ENCODE measurements at places on chromosomes 2 and 18.

GRCh38 chr2:113237604-113238160, 41.0 kb downstream of the PAX8 start:
- no peak overlapping the region for H3K27ac ChIP-seq
- no peaks in the 10 kb centered on the region for H3K36me3 ChIP-seq
- no peak overlapping the region for H3K4me3 ChIP-seq
- peaks cover 15% of the 10 kb centered on the region for H3K4me1 ChIP-seq
- DNase-seq = peak; percentile 35

DNA sequence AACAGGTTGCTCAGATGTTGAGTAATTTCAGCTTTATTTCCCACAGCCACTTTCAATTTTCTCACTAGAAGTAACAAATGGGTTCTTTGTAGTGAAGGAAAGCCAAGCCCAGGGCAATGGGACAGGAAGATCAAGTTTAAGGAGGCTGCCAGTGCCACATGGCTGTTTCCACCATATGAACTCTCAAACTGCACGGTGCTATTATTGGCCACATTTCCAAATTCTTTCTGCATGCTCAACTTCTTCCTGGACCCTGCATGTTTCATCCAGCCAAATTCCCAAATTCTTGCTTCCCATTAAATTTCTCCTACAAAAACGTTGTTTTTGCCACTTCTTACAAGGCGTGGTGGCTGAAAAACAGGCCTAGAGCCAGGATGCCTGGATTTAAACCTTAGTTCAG, 193.3 kb upstream of the SPHKAP start:
- no peaks in the 10 kb centered on the region for H3K36me3 ChIP-seq
- H3K27me3 ChIP-seq = no peaks in the 10 kb centered on the region
- no peaks in the 10 kb centered on the region for H3K4me1 ChIP-seq
- no peak overlapping the region for H3K27ac ChIP-seq
- no peak for DNase-seq

DNA sequence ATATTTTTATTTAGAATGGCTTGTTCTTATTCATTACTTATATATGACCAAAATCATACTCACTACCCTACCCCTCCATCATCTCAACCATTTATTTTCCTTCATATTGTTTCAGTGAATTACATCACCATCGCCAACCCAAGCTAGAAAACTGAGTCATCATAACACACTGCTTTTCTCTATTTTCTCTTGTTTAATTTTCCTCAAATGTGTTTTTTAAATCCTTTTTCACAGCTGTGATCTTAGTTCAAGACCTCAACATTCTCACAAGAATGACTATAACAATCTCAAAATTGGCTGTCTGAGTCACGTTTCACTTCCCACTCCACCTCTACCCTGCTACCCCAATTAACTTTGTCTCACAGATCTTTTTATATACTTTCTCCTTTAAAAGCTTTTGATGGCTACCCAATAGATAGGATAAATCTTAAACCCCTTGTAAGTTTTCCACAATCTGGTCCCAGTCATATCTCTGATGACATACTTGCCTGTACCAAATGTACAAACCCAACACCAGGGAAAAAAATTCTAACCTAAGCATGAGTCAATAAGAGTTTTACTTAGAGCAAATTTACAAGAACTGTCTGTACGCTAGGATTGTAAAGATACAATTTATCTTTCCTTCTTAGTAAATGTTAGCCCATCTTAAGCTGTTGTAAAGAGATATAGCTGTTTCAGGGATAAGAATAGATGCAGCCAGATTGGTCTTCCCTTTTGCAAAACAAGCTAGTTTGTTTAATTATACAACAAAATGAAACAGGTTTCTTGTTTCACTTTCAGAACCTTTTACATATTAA, 635.1 kb upstream of the SLC39A10 start:
- H3K4me1 ChIP-seq = no peaks in the 10 kb centered on the region
- no peak overlapping the region for H3K27ac ChIP-seq

DNA sequence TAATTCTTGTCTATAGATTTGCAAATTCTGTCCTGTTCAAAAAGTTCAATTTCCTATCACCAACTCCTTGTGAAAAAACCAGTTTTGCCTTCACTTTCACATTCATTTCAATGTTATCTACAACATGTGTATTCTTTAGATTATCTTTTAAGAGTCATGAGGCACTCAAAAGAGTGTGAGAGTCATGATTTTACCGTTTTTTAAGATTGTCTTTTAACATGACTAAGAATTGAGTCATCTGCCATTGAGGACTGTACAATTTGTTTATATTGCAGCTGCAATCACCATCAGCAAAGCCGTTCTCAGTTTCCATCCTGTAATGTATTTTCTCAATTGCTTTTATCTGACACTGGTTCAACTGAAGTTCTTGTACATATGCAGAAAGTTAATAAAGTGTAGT, 275.8 kb downstream of the LNPK start:
- no peaks in the 10 kb centered on the region for H3K27me3 ChIP-seq
- no peaks in the 10 kb centered on the region for H3K4me1 ChIP-seq

DNA sequence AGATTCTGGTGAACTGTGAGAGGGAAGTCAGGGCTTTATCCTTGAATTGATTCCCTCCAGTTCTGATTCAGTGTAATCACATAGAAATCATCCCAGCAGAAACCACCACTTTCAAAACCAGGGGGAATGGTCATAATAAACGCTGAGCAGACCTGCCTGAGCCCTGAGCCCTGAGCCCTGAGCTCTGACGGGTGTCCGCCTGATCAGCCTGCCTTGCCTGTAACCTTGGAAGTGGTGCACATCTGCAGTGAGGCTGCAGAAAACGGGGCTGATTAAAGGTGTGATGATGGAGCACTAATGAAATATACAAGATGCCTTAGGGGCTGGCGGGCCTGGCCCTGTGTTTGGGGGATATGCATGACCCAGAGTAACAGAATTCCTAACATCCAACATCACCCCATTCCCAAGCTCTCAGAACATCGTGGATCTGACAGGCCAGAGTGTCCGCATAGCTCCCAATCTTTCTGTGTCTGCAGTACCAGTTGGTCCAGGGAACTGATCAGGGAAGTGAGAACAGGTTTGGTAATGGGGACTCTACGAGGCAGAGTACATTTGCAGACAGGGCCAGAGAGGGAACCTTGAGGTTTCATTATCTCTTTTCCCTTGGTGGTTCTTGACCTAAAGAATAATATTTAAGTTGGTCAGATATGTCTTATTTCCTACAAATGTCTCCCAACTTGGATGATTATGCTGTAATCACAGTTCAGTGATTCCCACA, 37.8 kb downstream of the KCTD18 start:
- peaks cover 2% of the 10 kb centered on the region for H3K4me1 ChIP-seq
- H3K4me3 ChIP-seq = no peak overlapping the region
- no peaks in the 10 kb centered on the region for H3K27me3 ChIP-seq

GRCh38 chr18:35694808-35695207, 113.3 kb downstream of the GALNT1 start:
- peaks cover 2% of the 10 kb centered on the region for H3K36me3 ChIP-seq
- no peak for DNase-seq
- peak overlapping the region; percentile 85 for H3K27ac ChIP-seq
- peaks cover 5% of the 10 kb centered on the region for H3K4me1 ChIP-seq
- no peak overlapping the region for H3K4me3 ChIP-seq
- H3K27me3 ChIP-seq = no peaks in the 10 kb centered on the region

DNA sequence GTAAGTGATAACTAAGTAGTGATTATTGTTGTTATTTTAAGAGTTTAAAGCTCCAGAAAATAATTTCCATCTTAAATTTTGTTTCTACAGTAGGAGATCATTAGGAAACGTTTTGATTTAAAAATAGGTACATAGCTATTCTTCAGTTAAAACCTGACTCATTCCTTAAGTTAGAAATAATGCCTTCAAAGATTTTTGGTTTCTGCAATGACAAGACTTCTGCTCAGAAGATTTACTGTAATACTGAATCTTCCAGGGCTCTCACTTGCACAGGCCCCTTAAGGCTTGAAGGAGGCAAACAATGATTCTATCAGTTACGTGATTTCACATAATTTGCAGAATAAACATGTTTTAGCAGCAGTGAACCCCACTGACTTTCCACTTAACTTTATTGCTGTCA, 333.7 kb downstream of the RAD51AP2 start:
- no peak overlapping the region for H3K4me3 ChIP-seq
- no peak overlapping the region for H3K27ac ChIP-seq
- H3K27me3 ChIP-seq = no peaks in the 10 kb centered on the region
- no peak for DNase-seq

GRCh38 chr18:62625019-62625418, 90.3 kb upstream of the PHLPP1 start:
- no peak for DNase-seq
- H3K27me3 ChIP-seq = no peaks in the 10 kb centered on the region
- H3K36me3 ChIP-seq = no peaks in the 10 kb centered on the region

GRCh38 chr18:36389027-36389426, 91.5 kb downstream of the FHOD3 start:
- no peak overlapping the region for H3K27ac ChIP-seq
- H3K36me3 ChIP-seq = peaks cover 2% of the 10 kb centered on the region
- no peak for DNase-seq
- peaks cover 37% of the 10 kb centered on the region for H3K4me1 ChIP-seq
- no peaks in the 10 kb centered on the region for H3K27me3 ChIP-seq

GRCh38 chr2:130372055-130372832, 16.4 kb downstream of the PTPN18 start:
- peak overlapping the region; percentile 85 for H3K4me3 ChIP-seq
- peaks cover 5% of the 10 kb centered on the region for H3K36me3 ChIP-seq
- DNase-seq = peak; percentile 94
- peaks cover 22% of the 10 kb centered on the region for H3K4me1 ChIP-seq
- H3K27ac ChIP-seq = no peak overlapping the region

DNA sequence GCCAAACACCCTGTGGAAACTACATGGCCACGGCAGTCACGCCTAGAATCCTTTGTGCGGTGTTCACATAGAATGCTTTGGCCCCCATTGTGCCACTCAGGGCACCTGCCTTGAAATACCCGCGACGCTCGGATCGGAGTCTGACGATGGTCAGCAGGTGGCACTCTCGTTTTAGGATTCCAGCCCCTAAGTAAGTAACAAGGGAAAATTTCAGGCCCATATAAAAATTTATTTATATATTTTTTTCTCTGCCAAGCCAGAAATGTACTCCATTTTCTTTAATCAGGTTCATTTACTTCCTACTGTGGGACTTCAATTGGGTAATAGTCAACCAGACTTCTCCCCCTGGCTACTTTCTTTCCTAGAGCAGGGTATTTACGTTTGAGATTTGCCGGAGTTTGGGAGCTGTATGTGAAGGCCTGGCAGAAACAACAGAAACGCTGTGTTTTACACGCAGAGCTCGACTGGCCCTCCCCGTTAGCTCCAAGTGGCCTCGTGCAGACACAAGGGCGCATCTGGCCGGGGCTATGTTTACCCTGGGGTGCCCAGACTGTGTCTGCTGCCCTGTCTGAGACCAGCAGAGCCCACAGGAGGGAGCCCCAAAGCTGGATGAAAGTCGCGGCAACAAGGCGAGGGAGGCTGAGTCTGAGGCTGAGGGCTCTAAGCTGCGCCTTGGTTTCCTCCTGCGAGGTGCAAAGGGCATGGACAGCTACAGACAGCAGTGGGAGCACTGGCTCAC, 41.6 kb downstream of the LRRC30 start:
- no peak overlapping the region for H3K27ac ChIP-seq
- no peaks in the 10 kb centered on the region for H3K27me3 ChIP-seq
- H3K4me1 ChIP-seq = no peaks in the 10 kb centered on the region
- peak; percentile 65 for DNase-seq
- no peak overlapping the region for H3K4me3 ChIP-seq

DNA sequence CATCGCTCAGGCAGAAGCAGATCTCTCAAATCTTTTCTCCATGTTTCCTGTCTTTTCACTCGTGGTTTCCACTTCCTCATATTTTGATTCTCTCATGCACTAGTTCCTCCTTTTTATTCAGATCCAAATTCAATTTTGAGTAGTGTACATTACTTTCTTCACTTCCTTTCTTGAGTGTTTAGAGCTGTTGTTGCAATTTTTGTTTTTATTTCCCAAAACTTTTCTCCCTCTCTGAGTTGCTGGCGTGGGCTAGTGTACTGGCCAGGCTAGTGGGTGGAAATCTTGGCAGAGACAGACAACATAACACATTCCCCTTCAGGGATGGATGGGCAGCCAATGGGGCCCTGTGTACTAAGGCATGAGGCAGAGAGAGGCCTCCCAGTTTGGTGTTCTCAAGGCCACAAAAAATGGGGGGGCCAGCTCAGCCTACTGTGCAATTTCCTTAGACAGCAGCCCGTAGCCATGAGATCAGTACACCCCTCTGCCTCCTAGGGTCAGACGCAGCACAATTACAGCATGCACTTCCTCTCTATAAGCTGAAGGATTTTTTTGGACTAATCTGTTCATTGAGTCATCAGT, 145.1 kb upstream of the PID1 start:
- H3K27ac ChIP-seq = no peak overlapping the region
- no peak overlapping the region for H3K4me3 ChIP-seq
- H3K27me3 ChIP-seq = no peaks in the 10 kb centered on the region
- H3K36me3 ChIP-seq = no peaks in the 10 kb centered on the region

- peak; percentile 4 for DNase-seq
- no peaks in the 10 kb centered on the region for H3K27me3 ChIP-seq
- H3K4me3 ChIP-seq = no peak overlapping the region
- H3K4me1 ChIP-seq = no peaks in the 10 kb centered on the region
- no peak overlapping the region for H3K27ac ChIP-seq
These were observed 15.0 kb upstream of the ELOA2 start for GRCh38 chr18:47050468-47050867.

GRCh38 chr2:235480614-235481013, 13.2 kb upstream of the AGAP1 start:
- no peaks in the 10 kb centered on the region for H3K36me3 ChIP-seq
- no peak overlapping the region for H3K27ac ChIP-seq
- H3K4me1 ChIP-seq = no peaks in the 10 kb centered on the region
- no peak for DNase-seq
- no peaks in the 10 kb centered on the region for H3K27me3 ChIP-seq
- no peak overlapping the region for H3K4me3 ChIP-seq

DNA sequence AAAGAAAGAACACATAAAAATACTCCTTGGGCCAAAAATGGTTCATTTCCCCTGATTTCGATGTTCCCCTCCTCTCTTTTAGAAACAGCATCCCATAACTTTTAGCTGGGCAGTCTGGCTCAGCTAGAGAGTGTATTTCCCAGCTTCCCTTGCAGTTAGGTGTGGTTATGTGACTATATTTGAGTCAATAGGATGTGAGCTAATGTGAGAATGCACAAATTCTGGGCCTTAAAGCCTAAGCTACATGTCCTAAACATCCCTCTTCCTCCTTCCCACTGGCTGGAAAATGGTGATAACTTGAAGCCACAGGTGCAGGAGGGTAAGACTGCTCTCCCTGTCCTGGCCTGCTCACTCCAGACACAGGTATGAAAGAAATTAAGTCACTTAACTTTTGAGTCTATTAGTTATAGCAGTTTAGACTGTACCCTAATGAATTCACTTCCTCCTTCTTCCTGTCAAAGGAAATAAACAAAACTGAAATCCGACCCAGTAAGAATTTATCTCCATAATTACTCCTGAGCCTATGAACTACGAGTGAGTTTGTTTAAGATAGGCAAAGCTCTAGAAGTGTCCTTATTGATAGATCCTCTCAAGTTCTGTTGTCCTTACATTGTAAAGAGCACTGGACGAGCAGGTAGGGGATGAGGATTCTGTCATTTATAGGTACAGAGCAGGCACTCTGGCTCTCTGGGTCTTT, 177.6 kb downstream of the MTX2 start:
- DNase-seq = no peak
- H3K27ac ChIP-seq = no peak overlapping the region
- H3K4me3 ChIP-seq = no peak overlapping the region
- no peaks in the 10 kb centered on the region for H3K4me1 ChIP-seq
- no peaks in the 10 kb centered on the region for H3K36me3 ChIP-seq

GRCh38 chr18:5166606-5167280, 30.3 kb downstream of the AKAIN1 start:
- H3K4me1 ChIP-seq = no peaks in the 10 kb centered on the region
- no peaks in the 10 kb centered on the region for H3K27me3 ChIP-seq
- no peak overlapping the region for H3K27ac ChIP-seq
- DNase-seq = no peak
